Activated gamma-delta T cell treated with anti-CD3 and anti-CD28 coated beads, Interleukin-2, amount 50 U/mL, for 16 hours (primary cell): ENCODE measurements at places on chromosomes 12 and 14.
A peak's percentile ranks its signal among the peaks of the same experiment; 100 is the strongest.

DNA sequence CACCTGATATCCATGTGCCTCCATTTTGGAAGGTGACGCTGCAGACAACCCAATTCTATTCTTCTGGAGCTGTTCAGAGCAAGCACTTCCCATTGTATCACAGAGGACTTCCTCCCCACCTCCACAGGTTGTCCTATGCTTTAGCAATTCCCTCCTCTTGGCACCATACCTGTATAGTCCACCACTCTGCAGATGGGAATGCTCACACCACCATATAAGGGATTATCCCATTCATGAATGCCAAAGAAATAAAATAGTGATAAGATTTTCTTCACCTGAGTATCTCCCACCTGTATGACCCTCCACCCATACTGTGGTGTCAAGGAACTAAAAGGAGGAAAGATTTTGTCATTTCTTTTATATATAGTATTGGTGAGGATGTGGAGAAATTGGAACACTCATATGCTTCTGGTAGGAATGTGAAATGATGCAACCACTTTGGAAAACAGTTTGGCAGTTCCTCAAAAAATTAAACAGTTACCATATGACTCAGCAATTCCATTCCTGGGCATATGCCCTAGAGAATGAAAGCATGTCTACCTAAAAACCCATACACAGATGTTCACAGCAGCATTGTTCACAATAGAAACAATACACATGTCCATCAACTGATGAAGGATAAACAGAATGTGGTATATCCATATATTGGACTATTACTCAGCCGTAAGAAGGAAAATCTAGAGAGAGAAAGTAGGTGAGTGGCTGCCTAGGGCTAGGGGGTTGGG lies 75.2 kb downstream of the FIGNL2 start:
- DNase-seq = no peak

- no peak for DNase-seq
Observed at GRCh38 chr14:97657609-97658008, 860.4 kb downstream of the VRK1 start.

GRCh38 chr14:39988939-39989338 lies 556.7 kb upstream of the FBXO33 start:
- no peak for DNase-seq

DNA sequence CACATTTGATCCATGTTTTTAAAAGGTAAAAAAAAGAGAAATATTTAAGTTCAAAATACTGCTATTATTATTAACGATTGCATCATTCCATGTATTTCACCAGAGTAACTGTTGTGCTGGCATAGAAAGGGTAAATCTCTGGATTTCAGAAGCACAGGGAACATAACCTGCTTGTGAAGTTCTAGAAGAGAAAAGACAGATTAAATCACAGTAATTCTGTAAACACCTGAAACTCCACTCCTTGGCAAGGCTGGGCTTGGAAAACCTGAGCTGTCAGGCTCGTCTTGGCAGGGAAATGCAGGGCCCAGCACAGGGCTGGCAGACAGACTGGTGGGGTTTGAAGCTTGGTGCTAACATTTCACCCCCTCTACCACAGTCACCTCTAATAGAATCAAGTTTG lies 35.1 kb downstream of the SVOP start:
- no peak for DNase-seq

GRCh38 chr12:67943141-67943892 lies 45.9 kb upstream of the IFNG-AS1 start:
- DNase-seq = peak; percentile 61

- DNase-seq = no peak
Observed at GRCh38 chr12:92044435-92044834, 101.2 kb downstream of the BTG1 start.

DNA sequence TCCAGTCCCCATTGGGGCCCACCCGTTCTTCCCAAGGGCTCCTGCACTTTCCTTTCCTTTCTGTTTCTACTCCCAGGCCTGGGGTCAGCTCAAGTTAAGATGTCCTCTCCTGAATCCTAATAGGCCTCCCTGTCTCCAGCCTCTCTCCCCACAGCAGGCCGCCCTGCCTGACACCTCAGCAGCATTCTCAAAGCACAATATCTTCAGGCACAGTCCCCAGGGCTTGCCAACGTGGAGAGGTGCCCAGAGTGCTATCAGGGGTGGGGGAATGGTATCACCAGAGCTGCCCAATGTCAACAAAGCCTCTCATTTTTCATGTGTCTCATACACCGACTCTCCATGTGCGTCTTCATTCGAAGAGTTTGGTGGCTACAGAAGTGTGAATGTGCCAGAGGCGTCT lies 123.0 kb downstream of the FOXN3 start:
- DNase-seq = no peak

GRCh38 chr12:132423251-132423819 lies 66.6 kb upstream of the FBRSL1 start:
- no peak for DNase-seq

DNA sequence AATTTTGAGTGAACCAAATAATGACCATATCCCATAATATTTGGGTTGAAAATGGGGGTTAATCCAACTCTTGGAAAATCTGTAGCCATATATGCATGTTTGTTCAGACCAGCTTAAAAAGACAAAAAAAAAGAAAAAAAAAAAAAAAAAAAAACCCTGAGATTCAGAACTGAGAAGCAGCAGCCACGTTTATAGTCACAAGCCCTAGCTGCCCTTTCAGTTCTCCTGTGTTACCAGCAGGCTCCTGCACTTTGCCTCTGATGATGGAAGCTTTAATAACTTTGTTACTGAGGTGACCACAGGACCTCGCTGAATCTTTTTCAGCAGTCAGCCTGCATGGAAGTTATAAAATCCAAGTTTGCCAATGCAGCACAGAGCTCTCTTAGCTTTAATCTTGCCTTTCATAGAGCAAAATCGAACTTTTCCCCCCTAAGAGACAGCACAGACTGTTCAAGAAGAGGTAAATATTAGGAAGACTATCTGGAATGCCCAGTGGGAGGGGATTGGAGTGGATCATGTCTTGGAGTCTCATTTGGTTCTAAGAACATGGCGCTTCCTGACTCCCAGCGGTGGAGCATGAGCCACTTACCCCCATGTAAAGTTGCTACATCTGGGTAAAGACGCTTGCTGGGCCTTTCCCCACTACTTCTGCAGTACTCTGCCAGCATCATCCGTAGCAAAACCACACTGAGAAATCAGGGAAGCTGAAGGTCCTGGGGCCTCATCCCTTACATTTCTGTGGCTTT lies 20.6 kb downstream of the GNG2 start:
- no peak for DNase-seq

- no peak for DNase-seq
Observed at GRCh38 chr14:58912799-58913432, 275.2 kb downstream of the DACT1 start.

- no peak for DNase-seq
Observed at GRCh38 chr12:16154990-16155389, 122.5 kb downstream of the SLC15A5 start.

DNA sequence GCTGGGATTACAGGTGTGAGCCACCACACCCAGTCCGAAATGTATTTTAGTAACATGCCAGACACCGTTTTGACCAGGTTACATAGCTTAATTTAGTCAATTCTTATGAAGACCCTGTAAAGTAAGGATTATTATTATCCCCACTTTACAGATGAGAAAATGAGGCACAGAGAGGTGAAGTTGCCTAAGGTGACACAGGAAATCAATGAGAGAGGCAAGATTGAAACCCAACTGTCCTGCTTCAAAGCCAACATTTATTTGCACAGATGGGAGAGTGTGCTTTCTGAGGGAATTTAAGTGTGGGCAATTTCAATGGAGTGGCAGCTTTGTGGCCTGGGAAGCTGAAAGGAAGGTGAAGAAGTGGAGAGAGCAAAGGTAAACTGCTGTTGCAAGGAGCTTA lies 19.1 kb upstream of the EPS8 start:
- no peak for DNase-seq
